ENCODE measurements at places on chromosomes 13 and 19.
A peak's percentile ranks its signal among the peaks of the same experiment; 100 is the strongest.

- no peak for DNase-seq
Observed at GRCh38 chr19:18966307-18966706, 25.3 kb upstream of the HOMER3 start.

- DNase-seq: no peak
Observed at GRCh38 chr13:28826368-28826767, 6.2 kb downstream of the MTUS2 start.

- no peak for DNase-seq
Observed at GRCh38 chr13:27822258-27822872, 30.1 kb downstream of the GSX1 start.

DNA sequence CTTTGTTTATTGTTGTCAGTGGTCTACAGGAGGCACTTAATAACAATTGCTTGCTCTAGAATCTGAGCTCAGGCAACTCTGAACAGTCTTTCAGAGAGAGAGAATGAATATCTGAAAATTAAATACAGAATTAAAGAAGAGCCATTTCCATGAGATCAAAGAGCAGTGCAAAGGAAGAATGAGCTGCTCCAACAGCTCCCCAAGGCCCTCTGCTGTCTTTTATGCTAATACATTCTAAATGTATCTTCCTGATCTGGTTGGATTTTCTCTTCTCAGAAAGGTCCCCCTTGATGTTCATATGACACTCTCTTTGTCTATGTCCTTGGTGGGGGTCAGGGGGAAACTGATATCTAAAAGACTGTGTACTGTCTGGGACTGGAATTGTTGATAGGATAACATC is 1029.6 kb downstream of the PCDH9 start:
- DNase-seq: no peak

DNA sequence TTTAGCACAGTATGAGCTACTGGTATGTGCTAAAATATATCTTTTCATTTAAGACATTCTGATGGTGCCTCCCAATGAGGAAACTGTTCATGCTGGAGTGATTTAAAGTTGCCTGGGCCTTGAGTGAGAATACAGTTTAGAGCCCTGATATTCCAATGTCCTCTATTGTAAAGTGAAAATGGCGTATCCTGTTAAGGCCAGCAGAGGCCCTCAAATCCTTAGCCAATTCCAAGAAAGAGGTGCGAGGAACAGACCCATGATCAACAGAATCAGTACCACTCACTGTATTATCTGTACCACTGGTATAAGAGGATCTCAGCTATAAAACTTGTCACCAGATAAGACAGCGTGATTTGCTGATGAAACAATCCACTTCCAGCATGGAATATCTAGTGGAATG is 273.1 kb upstream of the SLITRK5 start:
- no peak for DNase-seq

- no peak for DNase-seq
Observed at GRCh38 chr19:11769995-11770394, 3.2 kb downstream of the ZNF441 start.

DNA sequence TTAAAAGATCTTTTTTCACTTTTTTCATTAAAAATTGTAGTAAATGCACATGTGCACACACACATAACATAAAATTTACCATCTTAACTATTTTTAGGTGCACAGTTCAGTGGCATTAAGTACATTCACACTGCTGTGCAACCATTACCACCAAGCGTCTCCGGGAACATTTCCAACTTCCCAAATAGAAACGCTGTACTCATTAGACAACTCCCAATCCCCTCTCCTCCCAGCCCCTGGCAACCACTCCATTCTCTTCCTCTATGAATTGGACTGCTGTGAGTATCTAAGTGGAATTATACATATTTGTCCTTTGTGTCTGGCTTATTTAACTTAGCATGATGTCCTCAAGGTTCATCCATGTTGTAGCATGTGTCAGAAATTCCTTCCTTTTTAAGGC is 11.6 kb downstream of the GJB2 start:
- no peak for DNase-seq

DNA sequence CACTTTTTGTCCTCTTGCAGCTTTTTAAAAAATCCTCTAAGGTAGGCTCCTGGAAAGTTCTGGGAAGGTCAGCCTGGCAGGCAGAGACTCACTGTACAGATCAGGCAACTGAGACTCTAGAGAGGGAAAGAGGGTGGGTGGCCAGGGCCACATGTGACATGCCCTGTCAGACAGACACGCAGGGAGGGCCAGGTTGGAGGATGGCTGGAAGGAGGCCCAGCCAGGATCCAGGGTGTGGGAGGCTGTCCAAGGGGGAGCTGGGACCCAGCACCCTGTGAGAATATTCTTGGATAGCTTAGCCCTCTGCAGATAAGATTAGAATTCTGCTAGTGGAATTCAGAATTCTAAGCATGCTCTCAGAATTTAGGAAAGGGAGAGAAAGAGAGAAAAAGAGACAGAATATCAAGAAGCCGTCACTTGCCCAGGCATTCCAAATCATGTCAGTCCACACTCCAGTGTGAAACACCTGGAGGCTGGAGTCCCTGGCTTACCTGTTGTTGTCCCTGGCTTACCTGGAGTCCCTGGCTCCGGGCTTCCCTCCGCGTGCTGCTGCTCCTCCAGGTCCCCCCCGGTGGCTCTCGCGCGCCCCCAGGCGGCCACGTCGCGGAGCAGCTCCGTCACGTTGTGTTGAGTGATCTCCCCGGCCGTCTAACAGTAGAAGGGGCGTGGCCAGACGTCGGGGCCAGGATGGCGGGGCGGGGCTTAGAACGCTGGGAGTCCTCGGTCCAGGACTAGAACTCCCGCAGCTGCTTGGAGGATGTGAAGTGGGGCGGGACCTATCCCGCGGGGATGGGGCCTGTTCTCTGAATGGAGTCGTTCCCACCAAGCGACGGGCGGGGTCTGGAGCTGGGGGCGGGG is 2.8 kb upstream of the TNNI3 start:
- DNase-seq: peak; percentile 82

- DNase-seq: no peak
Observed at GRCh38 chr13:49219647-49220035, 497 bp upstream of the MLNR start.

- no peak for DNase-seq
Observed at GRCh38 chr19:33445442-33446329, 72.2 kb downstream of the CEBPG start.

DNA sequence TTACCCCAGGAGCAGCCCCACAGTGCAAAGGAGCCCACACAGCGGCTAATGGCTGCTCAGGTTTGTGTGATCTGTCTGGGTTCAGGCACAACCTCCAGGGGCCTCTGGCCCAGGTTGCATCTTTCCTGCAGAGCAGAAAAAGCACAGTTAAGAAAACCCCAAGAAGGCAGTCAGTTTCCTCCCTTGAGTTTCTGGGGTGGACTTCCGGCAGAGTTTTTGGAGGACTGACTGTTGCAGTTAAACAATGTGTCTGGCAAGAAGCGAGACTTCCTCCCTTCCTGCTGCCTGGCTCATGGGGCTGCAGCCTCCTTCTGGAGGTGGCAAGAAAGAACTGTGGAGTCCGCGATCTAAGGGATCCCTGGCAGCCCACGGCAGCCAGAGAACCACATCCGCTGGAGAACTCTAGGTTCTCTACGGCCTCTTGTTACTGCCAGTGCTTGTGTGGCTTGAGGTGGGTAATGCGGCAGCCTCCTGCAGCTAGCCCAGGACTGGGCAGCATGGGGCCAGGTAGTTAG is 114.4 kb downstream of the ZDHHC20 start:
- DNase-seq: peak; percentile 91

DNA sequence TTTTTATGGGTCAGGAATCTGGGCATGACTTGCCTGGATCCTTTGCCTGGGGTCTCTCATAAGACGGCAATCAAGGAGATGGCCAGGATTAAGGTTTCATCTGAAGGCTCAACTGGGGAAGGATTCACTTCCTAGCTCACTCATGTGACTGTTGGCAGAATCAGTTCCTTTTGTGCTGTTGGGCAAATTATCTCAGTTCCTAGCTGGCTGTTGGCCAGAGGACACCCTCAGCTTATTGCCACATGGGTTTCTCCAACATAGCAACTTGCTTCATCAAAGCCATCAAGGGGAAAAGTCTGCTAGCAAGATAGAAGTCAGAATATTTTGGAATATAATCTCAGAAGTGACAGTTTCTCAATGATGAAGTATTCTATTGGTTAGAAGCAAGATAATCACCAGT is 12.2 kb upstream of the EVI5L start:
- DNase-seq: no peak

GRCh38 chr19:18870531-18871172 is 25.3 kb downstream of the CERS1 start:
- DNase-seq: no peak

GRCh38 chr19:39671739-39672363 is 16.1 kb downstream of the LGALS16 start:
- DNase-seq: peak; percentile 73

DNA sequence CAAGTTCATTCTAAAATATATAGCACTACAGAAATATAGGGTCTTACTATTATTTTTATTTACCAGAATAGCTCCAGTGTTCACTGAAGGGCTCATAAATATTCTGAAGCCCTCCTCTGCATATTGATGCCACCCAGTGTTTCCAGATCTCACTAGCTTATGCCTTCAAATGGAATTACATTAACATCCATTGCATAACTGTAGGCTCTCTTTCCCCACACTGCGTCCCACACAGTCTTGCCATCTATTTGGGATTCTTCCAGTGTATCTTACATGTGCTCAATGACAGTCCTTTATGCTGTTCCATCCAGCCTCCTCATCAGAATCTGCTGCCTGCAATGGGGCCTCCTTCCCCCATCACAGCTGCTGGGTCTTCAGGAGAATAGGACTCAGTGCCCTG is 137.2 kb downstream of the CYSLTR2 start:
- DNase-seq: no peak

- DNase-seq: no peak
Observed at GRCh38 chr19:51820831-51821446, 26.0 kb downstream of the FPR3 start.

DNA sequence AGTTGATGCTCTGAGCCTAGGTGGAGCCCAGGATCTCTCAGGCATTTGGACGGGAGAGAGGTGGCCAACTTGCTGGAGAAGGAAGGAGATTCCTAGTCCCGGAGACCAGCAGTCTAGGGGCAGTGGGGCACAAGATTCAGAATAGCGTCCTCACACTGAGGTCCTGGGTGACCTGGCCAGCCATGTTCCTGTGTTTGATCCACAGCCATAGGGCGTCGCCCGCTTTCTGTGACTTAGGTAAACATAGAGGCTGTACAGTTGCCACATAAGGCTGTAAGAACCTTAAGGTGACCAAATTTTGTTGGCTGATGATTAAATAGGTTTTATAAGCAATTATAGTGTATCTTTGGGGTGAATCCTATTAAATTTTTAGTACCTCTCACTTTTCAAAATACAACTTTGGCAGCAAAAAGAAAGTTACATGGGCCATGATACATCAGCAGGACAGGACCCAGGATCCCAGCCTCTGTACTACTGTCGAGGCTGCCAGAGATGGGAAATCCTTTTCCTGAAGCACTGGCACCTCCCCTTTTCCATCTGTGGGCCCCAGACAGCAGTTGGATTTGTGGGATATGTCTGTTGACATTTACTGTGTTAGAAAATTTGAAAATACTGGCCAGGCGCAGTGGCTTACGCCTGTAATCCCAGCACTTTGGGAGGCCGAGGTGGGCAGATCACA is 37.5 kb downstream of the TSSK6 start:
- no peak for DNase-seq

- DNase-seq: peak; percentile 38
Observed at GRCh38 chr19:32675720-32676185, at the start of gene RGS9BP. Gene RGS9BP, plus strand, starts transcription at chr19:32675848. Its CDS starts 416 bp downstream, at chr19:32676264.

GRCh38 chr19:42252365-42253244 is 2.3 kb downstream of the ERF start:
- DNase-seq: no peak

DNA sequence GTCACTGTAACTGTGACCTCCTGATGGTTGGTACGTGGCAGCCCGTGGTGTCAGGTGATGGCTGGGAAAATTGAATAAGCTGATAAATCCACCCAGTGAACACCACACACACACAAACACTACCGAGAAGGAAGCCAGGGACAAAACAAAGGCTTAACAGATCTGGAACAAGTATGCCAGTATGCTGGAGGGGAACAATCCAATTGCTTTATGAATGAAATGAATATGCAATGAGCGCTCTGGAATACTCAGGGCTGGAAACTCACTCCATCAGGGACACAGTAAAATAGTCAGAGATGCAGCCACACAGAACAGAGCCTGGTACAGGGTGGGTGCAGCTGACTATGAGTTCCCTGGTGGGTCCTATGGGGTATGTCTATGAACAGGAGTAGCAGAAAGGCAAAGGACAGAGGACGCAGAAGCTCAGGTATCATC is 16.7 kb downstream of the TMTC4 start:
- DNase-seq: no peak

DNA sequence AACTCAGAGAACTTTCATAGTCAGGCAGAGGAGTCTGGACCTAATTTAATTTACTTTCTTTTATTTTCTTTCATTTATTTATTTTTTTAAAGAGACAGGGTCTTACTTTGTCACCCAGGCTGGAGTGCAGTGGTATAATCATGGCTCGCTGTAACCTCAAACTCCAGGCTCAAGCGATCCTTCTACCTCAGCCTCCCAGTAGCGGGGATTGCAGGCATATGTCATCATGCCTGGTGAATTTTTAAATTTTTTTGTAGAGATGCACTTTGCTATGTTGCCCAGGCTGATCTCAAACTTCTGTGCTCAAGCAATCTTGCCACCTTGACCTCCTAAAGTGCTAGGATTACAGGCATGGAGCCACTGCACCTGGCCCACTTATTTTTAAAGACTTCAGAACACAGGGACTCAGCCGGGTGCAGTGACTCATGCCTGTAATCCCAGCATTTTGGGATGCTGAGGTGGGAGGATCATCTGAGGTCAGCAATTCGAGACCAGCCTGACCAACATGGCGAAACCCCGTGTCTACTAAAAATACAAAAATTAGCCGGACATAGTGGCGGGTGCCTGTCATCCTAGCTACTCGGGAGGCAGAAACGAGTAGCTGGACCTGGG is 50.6 kb downstream of the KLF5 start:
- no peak for DNase-seq

DNA sequence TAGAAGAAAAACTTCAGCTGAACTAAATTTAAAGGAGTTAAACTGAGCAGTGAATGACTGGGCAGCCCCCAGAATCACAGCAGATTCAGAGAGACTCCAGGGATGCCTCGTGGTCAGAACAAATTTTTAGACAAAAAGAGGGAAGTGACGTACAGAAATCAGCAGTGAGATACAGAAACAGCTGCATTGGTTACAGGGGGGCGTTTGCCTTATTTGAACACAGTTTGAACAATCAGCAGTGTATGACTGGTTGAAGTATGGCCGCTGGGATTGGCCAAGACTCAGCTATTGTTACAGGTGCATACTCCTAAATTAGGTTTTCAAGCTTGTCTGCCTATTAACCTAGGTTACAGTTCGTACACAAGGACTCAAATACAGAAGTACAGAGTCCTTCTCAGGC is 2.2 kb upstream of the SPRYD7 start:
- no peak for DNase-seq

GRCh38 chr13:39217471-39217870 is 179.2 kb downstream of the NHLRC3 start:
- no peak for DNase-seq

Data from Jurkat, Clone E6-1 (cell line).